Activated CD4-positive, alpha-beta T cell treated with anti-CD3 and anti-CD28 coated beads, Interleukin-2, Interleukin-4, amounts not matched to agents 100 ng/mL and 50 ng/mL, durations not matched to agents 16 hours and 8 hours (primary cell): ENCODE measurements at places on chromosomes 13 and 19.

- peak; percentile 100 for DNase-seq
Measured at GRCh38 chr19:58380662-58381459, at the start of gene ZNF837. Gene ZNF837 (minus strand): TSS chr19:58381030. CDS start chr19:58369332, 11,698 bp downstream.

DNA sequence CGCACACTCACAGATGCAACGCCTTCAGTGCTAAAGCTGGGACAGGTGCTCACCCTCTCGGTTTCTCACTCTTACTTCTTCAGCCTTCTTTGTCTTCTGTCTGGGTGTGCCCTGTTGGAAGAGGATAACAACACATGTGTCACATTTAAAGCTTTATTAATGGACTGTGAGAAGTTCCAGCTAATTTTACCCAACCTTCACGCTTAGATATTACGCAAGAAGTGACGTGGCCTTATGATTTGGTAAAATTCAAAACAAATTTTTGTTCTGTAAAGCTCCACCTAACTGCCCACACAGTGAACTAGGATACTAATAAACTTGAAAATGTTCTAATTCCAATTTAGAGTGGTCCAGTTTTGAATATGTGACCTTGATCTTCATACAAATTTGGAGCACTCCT, 66.7 kb upstream of the LRCH1 start:
- DNase-seq: no peak

DNA sequence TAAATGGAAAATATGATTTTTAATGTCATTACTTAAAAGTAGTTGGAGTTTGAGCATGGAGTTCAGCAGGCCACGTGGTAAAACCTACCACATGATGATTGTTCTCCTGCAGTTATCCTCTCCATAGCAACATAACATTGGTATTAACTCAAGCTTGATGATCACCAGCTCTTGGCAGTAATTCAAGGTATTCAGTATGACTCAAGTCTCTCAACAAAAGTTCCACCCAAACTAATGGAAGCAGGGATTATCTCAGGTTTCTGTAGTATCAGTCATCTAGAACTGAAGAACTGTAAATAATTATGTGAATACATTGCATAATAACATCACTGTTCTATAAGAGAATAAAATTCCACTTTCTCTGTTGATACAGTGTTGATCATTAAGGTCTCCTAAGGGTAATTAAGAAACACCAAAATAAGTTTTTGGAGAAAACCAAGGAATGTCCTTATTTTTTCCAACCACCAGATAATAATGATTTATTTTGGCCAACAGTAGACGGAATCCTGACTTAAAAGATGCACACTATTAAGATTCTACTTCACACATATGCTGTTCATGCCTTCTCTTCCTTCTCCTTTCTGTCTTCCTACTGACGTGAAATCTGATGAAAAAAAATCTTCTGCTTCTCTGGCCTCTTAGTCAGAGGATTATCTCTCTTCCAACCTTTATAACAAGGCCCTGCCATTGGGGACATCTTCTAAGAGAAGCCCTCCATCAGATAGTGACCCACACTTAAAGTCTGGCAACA, 1092.3 kb downstream of the EFNB2 start:
- no peak for DNase-seq

DNA sequence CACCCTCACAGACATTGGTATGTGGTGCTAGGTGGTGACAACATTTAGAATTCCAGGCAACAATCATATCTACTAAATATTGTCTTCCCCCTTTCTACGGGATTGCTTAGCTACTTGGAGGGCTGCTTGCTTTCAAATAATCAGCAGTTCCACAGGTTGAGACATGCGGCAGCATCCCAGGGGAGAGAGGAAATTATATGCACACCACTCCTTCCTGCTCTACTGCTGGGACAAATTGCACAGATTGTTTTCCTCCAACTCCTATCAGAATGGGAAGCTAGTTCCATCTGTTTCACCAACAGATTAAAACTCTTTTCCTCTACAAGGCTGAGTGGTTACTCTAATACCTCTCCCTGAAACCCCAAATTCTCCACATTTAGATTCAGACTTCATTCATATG, 275.4 kb downstream of the DNAJC15 start:
- DNase-seq: no peak

DNA sequence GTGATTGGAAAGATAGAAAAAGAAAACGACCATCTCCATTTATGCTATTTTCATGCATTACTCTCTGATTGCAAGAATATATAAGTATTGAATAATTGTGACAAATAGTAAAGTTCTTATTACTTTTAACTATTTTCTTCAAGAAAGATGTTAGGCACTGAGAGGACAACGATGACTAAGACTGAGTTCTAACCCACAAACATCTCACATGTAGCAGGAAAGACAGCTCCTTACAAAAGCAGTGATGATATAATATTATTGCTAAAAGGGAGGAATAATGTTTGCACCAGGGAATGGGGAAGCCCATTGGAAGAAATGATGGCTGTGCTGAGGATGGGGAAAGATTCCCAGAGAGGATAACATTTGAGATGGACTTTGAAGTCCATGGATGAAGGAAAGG, 22.6 kb downstream of the RXFP2 start:
- DNase-seq: no peak

DNA sequence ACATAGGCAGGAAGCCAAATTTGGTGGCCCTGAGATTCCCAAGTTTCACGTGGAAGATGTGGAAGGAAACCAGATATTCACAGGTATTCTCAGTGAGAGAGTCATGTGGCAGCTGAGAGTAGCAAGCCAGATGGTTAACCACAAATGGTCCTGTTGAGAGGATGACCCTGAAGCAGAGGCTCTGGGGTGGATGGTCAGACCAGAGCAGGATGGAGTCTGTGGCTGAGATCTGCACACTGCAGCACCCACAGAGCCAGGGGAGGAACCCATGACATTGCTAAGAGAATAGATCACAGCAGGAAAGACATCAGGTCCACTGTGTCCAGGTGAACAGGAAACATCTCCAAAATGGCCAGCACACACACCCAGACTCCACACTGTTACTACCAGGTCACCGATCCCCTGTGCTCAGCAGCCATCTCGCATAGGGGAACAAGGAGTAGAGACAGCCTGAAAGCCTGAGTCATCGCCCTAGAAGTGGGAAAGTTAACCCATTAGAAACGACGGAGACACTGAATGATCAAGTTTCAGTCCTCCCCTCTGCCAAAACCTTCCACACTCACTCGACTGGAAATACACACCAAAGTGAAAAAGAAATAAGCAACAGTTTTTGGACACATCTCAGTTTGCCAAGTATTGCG, 160.0 kb downstream of the RBM26 start:
- no peak for DNase-seq

GRCh38 chr13:20840568-20840967, 62.0 kb downstream of the XPO4 start:
- no peak for DNase-seq

- no peak for DNase-seq
Measured at GRCh38 chr19:38587562-38587961, 30.2 kb downstream of the MAP4K1 start.

DNA sequence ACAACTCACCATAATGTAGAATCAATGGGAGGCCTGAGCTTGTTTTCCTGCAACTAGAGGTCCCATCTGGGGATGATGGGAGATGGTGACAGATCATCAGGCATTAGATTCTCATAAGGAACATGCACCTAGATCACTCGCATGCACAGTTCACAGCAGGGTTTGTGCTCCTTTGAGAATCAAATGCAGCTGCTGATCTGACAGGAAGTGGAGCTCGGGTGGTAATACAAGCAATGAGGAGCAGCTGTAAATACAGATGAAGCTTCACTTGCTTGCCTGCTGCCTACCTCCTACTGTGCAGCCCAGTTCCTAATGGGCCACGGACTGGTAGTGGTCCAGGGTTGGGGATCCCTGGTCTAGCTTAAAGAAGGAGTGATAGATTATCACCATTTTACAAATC, 33.0 kb downstream of the KPNA3 start:
- DNase-seq: no peak

- peak; percentile 89 for DNase-seq
Measured at GRCh38 chr19:56567274-56568120, at the start of gene ZNF470. Gene ZNF470 (plus strand): TSS chr19:56567468. CDS start chr19:56570312, 2,844 bp downstream.

GRCh38 chr13:60590800-60591747, 194.1 kb downstream of the TDRD3 start:
- no peak for DNase-seq

DNA sequence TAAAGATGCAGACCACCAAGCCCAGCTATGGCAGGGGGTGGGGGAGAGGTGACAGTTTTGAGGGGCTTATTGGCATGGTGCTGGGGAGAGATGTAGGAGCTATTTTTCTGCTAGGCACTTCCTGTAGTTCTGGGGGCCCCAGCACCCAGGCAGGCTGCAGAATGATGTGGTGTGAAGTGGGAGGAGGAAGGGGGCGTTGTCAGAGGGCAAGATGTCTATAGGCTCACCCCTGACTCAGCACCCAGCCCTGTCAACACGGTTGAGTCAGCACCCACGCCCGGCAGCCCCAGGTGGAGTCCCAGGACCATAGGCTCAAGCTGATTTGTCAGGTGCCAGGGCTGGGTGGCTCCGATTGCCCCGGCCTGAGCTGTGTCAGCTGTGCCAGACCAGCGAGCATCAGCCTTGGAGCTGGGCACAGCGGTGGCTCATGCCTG, 5.8 kb downstream of the KLF2 start:
- DNase-seq: peak; percentile 88

DNA sequence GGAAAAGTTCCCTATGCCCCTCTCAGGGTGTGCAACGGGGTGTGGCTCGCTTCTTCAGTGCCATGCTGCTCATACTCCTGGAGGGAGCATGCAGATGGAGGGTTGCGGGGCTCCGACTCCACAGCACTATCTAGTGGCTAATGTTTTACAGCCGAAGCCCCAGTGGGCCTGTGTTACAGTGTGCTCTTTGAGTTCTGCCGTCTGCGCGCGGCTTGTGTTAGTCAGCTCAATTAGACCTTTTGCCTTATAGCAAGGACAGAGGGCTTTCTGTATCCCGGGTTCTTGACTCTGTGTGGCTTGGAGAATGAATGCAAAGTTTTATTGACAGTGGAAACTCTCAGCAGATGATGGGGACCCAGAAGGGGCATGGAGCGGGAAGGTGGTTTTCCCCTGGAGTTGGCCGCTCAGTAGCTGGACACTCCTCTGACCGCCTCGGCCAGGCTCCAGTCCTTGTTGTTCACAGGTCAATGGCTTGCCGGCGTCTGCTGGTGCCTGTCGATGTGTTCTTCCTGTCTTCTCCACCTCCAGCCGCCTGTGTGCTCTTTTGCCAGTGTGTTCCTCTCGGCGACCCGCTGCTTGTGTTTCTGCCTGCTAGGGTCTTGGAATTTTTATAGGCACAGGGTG, 383.4 kb downstream of the LMO7 start:
- DNase-seq: no peak

- no peak for DNase-seq
Measured at GRCh38 chr13:57899096-57899495, 267.6 kb downstream of the PCDH17 start.

DNA sequence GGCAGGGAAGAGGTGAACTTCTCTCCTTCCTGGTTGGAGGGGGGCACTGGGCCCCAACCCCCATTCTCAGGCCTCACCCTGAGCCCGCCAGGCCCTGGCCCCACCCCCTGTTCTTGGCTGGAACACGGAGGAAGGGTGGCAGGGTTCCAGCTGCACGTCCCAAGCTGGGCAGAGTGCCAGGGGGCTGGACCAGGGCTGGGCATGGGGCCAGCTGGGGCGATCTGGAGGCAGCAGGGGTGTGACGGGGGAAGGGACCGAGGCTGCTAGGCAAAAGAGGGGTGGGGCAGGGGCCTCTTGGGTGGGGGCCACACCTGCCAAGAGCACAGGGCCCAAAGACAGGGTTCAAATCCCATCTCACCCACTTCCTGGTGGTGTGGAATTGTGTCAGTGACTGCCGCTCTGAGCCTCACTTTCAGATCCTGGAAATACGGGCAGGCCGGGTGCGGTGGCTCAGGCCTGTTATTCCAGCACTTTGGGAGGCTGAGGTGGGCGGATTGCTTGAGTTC, 2.2 kb downstream of the HIF3A start:
- DNase-seq: no peak

DNA sequence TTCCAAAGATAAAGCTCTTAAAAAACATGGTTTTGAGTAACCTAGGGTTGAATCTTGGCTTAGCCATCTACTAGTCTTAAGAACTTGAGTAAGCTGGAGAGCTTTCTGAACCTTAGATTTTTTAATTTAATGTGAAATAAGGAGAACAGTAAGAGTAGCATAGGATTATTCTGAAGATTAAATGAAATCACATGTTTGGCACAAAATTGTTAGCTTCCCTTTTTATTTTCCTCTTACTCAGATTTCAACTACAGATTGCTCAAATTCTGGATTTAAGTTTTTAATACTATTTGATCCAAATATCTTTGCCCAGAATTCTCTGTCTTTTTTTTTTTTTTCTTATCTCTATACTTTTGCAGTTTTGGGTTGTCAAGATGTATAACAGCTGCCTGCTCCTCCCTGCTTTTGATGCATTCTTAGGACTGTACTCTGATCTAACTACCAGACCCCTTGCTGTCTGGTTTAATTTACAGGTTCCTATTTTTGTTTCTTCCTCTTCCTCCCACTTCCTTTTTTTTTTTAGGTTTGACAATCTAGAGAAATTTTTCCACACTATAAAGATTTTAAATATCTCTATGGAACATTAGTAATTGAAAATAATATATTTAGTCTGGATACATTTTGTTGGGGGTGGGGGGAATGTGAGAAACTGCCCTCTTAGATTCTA, 12.3 kb downstream of the POMP start:
- DNase-seq: no peak

- DNase-seq: no peak
Measured at GRCh38 chr19:4454747-4455718, 2.6 kb downstream of the UBXN6 start.

GRCh38 chr19:46065486-46066071, 24.8 kb upstream of the IGFL4 start:
- no peak for DNase-seq

DNA sequence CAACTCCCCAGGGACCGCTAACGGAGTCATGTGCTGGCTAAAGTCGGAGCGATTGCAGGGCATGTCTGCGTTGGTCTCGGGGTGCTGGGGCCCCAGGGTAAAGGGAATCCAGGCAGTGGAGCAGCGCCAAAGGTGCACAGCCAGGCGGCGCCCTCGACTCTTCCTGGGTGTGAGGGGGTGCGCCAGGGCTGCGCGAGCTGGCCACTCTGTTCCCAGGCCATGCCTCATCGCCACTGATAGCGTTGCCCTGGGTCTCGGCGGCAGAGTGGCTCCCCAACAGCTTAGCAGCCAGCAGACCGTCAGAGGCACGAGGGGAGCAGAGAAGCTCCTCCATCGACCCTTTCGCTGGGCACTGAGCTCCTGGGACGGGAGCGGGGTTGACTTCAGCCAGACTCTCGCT, 152.7 kb downstream of the B3GLCT start:
- DNase-seq: no peak

DNA sequence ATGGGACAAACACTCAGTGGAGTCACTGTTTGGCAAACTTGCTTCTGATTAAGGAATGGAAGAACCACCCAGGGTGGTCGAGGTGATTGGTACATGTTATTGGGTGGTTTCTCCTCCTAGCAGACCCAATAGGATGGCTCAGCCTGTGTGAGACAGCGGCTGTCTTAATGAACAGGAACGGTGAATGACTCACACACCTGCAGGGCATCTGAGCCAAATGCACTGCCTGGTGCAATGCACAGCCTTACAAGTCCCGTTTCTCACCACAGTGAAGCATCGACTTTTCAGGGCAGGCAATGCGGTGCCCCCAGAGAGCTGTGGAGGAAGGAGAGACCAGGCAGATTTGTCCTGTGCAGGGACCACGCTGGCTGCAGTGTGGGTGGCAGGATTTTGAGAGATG, 238.5 kb downstream of the FGF9 start:
- DNase-seq: no peak

GRCh38 chr13:43153436-43154090, 130.2 kb downstream of the DNAJC15 start:
- no peak for DNase-seq
